NCI-H1417 treated with DMSO at 0.1 percent for 48 hours (cell line): ENCODE measurements at places on chromosomes 12 and 14.
A peak's percentile ranks its signal among the peaks of the same experiment; 100 is the strongest.

DNA sequence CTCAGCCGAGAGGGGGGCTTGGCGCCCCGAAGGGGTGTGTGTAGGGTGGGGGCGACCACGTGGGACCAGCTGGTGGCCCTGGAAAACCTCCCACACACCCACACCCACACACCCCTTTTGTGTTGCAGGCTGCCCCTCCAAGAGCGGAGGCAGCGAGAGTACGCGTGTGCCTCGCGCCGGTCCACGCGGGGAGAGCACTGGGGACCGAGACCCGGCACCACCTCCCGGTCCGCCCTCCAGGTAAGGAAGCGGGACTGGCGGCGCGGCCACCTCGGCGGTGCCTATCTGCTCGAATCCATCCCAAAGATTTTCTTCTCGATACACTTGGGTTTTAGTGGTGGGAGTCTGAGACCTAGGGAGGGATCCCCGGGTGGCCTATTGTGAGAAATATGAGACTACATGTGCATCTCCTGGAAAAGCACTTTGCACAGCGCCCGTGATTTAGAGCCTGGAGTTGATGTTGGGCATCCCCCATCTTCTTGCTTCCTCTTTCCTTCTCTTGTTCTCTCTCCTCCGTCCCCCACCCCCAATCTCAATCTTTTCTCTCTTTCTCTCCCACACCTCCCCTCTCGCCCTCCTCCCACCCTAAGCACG, 393 bp downstream of the SYT1 start:
- no peak for DNase-seq

DNA sequence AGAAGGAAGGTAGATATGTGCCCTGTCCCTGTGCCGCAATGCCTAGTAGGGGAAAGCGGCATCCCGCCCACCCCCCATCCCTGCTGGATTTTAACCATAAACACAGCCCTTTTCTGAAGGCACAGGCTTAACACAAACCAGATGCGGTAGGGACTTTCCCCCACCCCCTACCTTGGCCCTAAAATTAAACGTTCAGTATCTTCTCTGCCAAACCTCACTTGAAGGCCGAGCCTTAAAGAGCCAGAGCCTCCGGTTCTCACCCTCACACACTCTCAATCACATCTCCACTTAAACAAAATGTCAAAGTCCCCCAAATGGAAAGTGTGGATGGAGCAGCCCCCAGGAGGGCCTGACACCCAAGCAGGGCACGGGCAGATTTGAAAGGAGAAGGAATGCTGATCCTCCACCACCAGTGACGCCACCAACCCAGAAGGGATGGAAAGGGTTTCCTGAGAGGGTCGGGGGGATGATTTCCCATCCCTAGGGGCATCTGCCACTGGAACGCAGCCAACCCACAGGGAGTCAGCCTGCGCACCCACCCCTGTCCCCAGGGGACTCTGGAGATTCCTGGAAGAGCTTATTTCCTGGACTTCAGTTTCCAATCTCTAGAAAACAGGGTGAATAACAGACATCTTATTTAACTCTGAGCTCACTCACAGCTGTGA, 26.4 kb downstream of the ACTN1 start:
- no peak for DNase-seq

GRCh38 chr12:11716794-11717518, 67.5 kb downstream of the ETV6 start:
- no peak for DNase-seq

DNA sequence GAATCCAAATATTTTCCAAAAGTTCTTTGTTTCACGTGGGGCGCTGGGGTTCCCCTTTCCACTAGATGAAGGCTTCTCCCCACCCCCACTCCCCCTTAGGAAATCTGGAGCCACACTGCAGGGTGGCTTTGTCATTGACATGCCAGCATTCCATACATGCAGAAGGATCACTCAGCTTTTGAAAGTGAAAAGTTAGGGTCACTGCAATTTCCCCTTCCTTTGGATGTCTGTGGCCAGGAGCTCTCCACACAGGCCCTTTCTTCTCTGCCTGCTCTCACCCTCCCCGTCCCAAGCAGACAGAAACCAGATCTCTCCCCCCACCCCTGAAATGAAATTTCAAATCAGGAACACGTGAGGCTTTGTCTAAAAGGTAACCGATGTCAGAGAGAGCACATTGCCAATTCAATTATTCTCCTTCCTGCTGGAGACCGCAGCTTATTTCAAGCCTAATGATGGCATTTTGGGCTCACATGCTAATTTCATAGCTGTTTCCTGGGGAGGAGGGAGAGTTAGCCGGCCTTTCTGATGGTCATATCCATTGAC, 153.9 kb upstream of the RFLNA start:
- no peak for DNase-seq

- no peak for DNase-seq
These were observed 145.3 kb downstream of the CACNA1C start for GRCh38 chr12:2198005-2198501.

DNA sequence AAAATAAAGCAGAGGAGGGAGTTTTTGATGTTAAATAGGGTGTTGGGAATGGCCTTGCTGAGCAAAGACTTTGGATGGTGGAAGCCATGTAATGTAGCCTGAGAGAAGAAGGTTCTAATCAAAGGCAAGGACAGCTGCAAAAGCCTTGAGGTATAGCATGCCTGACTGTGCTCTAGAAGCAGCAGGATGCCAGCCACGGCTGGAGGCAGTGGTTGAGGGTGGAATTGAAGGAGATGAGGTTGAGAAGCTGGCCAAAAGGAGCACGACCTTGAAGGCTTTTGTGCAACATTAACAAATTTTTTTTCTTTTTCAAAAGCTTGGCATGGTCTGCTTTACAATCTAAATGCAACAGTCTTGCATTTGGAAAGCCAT, 42.3 kb upstream of the CSRP2 start:
- no peak for DNase-seq

DNA sequence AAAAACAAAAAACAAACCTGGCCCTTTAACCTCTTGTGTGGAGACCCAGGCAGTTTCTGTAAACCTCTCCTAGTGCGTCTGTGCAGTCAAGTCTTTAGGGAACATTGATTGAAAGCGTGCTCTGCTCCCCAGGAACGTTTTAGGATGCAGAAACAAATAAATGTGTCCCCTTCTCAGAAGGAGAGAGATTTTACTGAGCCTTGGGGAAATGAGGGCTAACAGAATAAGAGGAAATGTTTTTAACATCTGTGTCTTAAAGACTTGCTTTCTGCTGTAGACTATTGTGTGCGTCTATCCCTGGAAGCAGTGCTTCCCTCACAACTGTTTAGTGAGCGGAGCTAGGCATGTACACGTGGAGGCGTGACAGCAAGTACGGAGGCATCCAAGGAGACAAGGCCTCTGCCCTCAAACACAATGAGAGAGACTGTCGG, 54.3 kb downstream of the TECPR2 start:
- DNase-seq = no peak

GRCh38 chr14:20415782-20416206, 2.5 kb upstream of the TEP1 start:
- DNase-seq = no peak

DNA sequence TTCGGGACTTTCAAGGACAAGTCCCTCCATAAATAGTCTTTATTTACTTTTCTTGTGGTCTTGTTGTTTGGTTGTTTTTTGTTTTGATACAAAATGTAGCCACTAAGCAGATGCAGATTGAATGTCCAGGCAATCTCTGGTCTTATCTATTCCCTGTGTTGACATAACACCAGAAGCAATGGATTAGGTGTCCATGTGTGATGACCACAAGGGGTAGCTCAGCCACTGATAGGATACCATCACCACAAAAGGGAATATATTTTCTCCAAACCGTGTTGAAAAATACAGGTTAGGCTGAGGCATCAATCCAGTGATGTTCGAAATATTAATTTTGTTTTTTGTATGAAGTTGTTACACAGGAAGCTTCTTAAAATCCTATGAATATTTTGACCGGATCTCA, 196.3 kb downstream of the EPS8 start:
- no peak for DNase-seq

- no peak for DNase-seq
These were observed 5.3 kb downstream of the ISCU start for GRCh38 chr12:108567406-108568337.

GRCh38 chr14:77040741-77041653, 12.5 kb upstream of the IRF2BPL start:
- DNase-seq = peak; percentile 56

GRCh38 chr12:57476162-57476992, 3.3 kb downstream of the ARHGAP9 start:
- DNase-seq = no peak

DNA sequence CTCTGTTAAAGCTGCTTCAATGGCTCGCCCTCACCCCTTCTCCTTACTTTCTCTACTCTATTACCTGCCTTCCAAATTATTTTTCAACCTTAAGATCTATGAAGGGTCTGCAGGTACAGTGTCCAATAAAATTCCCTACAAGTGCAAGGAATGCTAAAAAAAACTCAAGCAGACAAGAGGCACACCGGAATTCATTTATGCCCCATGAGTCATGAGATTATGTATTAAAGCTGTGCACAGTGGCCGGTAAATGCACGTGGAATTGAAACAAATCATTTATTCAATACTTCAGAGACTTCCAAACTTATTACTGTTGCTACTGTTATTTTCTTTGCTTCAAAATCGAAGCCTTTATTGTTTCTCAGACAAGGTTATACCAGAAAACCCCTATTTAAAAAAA, 68.4 kb downstream of the ST8SIA1 start:
- DNase-seq = no peak

GRCh38 chr14:73339846-73340595, 102.7 kb downstream of the PAPLN start:
- no peak for DNase-seq

- no peak for DNase-seq
These were observed 60.9 kb upstream of the NID2 start for GRCh38 chr14:52129721-52130120.

- DNase-seq = no peak
These were observed 3.3 kb downstream of the FBXL14 start for GRCh38 chr12:1591034-1591433.

- no peak for DNase-seq
These were observed 612 bp upstream of the ZDHHC22 start for GRCh38 chr14:77142005-77142800.

- no peak for DNase-seq
These were observed 90.1 kb downstream of the SLC6A15 start for GRCh38 chr12:84822525-84822924.

DNA sequence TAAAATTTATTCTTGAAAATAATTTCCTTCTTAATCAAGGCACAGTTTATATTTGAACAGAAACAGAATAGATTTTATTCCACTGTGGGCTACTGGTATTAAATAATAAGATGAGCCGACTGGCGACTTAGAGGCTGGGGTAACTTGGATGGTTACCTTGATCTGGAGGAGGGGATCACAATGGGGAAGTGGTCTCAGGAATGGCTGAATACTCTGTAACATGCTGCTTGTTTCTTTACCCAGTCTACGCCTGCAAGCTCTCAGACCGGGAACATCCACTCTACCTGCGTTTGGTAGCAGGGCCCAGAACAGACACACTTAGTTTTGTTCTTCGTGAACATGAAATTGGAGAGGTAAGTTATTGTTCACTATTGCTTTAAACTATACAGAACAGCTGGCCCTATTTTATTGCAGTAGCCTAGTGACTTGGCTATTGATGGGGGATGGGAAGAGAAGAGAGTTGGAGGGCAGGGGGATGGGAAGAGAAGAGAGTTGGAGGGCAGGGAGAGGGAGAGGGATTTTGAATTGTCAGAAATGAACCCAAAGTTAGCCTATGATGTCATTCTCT, 67.9 kb downstream of the GNS start:
- DNase-seq = no peak

DNA sequence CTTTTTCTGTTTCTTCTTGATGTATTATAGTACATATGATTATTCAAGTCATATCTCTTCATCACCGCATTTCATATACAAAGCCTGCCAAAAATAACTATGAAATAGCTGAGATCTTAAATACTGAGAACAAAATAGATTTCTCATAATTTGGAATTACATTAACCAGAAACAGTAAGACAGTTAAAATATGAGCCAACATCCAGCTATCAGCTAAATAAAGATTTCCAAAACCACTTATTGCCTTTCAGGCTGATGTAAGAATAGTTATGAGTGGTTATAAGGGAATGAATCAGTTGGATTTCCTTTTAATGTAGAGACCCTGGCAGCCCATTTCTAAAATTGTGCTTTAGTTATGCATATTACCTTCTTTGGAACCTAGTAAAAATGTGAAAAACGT, 47.4 kb downstream of the TMEM117 start:
- DNase-seq = no peak

GRCh38 chr14:81555684-81556083, 22.0 kb upstream of the SEL1L start:
- no peak for DNase-seq

GRCh38 chr12:120381752-120382419, 12.9 kb upstream of the MSI1 start:
- DNase-seq = no peak

DNA sequence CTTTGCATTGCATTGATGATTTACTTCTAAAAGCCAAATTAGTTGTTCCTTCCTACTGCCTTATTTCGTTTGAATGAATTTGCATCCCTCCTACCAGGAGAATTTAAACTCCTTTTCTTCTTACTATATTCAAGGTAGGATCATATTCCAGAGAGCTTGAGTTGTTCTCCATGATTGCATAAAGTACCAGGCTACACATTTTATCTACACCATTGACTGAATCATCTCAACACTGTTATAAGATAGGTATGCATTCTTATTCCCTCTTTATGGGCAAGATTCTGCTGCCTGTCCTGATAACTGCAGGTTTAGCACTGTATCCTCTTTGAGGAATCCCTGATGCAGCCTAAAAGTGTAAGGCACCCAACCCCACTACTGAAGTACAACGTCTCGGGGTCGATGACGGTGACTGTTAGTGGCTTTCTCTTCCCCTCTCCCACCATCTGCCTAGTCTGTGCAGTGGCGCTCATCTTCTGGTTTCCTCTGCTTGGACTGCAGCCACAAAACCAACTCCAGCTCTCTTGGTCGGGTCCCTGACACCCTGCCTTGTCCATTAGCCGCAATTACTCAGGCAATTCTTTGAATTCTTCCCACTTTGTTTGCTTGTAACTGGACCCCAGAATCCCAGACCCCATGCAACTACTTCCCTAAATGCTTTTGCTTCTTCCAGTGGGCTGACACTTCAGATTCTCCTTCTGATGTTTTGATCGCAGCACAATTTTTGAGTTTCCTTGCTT, 44.4 kb upstream of the STXBP6 start:
- DNase-seq = no peak

GRCh38 chr12:68565391-68565903, 45.3 kb upstream of the RAP1B start:
- no peak for DNase-seq

- no peak for DNase-seq
These were observed 504 bp downstream of the WNT5B start for GRCh38 chr12:1629338-1630132.

DNA sequence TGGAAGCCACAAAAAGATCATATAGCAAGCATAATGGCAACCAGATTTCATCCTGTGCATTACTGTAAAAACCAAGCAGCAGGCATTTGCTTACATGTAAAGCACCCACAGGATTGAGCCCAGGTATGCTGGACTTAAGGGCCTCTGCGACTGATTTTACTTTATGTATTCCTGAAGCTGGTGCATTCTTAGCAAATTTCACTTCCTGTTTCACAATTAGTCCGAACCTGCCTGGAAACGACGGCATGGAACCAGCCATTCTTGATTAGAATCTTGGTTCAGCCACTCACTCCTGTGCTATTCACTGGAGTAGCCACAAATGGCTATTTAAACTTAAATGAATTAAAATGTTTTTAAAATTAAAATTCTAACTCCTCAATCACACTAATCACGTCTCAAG, 239.2 kb downstream of the NUAK1 start:
- no peak for DNase-seq

- DNase-seq = no peak
These were observed 14.3 kb downstream of the CHGA start for GRCh38 chr14:92937051-92937937.

- DNase-seq = no peak
These were observed at the start of gene EEF1AKMT3 for GRCh38 chr12:57772429-57773322. Gene EEF1AKMT3, plus strand, starts transcription at chr12:57772614. Its CDS starts 111 bp downstream, at chr12:57772725.

- peak; percentile 73 for DNase-seq
These were observed 185.3 kb downstream of the TSPAN9 start for GRCh38 chr12:3262470-3262869.
